Uterus (tissue), 4 donors: ENCODE measurements at places on chromosomes 4 and X. TPM values are rescaled to one million over a fixed set of nuclear protein-coding genes. Genes with fewer than 3 reads are reported as not detected.
A peak's percentile ranks its signal among the peaks of the same experiment; 100 is the strongest.

GATA1 gene
- not detected for total RNA-seq

EXOC1L gene
- not detected for total RNA-seq

ZCCHC12 gene
- 40.8 TPM for total RNA-seq

SUPT20HL1 gene
- not detected for total RNA-seq

GRCh38 chrX:41887691-41888090 lies 35.7 kb downstream of the CASK start:
- no peak for DNase-seq

DNA sequence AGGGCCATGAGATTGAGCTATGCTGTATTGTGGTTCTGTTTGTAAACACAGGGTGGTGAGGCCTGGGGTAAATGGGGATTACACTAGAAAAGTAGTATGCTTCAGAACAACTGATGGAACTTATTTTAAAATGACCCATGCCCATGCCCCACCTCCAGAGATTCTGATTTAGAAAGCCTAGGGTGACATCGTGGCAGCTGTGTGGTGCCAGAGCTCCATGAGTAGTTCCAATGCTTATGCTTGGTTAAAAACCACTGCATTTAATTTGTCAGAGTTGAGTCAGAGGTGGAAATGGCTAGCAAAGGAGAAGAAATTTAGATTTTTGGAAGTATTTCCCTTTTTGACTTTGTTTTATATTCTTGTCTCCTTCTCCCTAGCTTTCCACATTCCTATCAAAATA lies 63.4 kb upstream of the PDE5A start:
- no peak for DNase-seq

- DNase-seq: peak; percentile 26
Measured at GRCh38 chrX:77527233-77528001, 80.2 kb downstream of the FGF16 start.

DNA sequence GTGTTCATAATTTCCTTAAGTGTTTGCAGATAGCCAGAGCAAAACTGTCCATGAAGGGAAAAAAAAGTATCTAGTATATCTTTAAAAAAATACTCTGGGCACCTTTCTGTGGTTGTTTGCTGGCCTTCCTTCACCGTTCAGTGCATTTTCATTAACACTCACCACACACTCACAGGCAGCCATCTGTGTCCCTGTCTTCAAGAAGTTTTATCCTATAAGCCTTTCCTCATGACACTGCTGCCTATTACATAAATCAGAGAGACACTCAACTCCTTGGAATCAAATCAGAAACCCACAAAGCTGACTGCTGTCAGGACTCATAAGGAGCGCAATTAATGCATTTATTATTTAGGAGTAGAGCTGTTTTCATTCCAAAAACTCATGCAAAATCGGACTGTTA lies 1720.2 kb downstream of the PCDH7 start:
- DNase-seq: no peak

DNA sequence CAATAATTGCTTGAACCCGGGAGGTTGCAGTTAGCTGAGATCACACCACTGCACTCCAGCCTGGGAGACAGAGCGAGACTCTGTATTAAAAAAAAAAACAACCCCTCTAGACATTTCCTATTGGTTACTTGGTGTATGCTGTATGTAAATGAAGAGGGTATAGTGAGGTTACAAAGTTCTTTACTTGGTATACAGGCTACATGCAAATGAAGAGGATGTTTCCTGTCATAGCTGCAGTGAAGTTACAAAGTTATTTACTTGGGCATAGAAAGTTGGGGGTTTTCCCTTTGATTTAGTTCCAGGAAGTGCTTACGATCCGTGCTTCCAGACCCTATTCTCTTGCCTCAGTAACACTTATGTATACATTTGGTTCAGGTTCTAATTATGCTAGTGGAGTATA lies 38.4 kb upstream of the CLNK start:
- no peak for DNase-seq

- DNase-seq: no peak
Measured at GRCh38 chr4:113901994-113902787, 77.3 kb downstream of the ARSJ start.

- peak; percentile 46 for DNase-seq
Measured at GRCh38 chrX:16436348-16437188, 213.4 kb upstream of the S100G start.

DNA sequence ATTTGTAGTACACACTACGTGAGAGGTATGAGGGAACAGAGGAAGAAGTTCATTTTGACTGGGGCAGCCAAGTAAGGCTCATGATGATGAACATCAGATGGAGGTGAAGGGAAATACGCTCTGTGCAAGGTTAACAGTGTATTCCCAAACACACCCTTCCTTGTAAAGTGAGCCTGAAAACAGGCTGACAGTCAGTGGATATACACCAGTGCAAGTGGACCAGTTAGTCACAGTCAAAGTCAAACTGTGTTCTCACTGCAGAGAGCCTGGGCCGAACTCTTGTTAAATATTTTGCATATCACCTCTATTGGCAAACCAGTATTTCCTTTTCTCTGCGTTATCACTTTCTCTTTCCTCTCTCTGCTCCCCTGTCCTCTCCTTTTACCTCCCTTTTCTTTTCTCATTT lies 23.4 kb upstream of the RHOH start:
- DNase-seq: no peak

GRCh38 chr4:47104986-47105385 lies 73.6 kb downstream of the GABRB1 start:
- DNase-seq: no peak

DNA sequence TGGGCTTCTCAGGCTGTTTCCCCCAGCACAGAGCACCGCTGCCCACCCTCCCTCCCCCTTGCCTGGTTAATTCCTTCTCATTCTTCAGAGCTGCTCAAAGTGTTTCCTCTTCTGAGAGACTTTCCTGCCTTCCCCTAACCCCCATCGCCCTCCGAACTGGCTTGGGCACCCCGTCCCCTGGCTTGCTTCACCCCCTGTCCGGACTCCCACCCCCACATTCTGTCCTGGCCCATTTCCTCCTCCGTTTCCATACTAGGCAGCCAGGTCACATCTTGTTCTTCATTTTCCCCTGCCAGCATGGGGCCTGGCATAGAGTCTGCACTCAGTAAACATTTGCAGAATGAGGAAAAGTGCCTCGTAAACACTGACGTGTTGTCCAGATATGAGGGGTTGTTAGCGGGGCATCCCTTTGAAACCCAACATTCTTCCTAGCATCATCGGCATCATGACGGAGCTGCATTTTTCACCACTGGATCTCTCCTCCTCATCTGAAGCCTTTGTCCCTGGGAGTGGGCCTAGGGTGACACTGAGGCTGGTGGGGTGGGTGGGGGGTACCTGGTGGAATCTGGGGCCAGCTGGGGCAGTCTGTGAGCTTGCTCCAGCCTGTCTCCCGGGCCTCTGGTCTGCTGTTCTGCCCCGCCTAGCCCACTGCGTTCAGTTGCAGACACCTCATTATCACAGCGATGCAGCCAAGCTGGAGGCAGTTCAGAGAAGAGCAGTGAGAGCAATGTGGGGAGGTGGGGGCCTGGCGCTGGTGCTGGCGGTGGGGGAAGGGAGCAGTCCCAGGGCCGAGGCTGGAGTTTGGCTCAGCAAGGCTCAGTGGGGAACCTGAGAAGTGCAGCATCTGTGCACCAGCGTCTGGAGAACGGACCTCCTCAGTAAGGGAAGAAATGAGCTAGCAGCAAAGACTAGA lies 149.4 kb upstream of the PJA1 start:
- no peak for DNase-seq

DNA sequence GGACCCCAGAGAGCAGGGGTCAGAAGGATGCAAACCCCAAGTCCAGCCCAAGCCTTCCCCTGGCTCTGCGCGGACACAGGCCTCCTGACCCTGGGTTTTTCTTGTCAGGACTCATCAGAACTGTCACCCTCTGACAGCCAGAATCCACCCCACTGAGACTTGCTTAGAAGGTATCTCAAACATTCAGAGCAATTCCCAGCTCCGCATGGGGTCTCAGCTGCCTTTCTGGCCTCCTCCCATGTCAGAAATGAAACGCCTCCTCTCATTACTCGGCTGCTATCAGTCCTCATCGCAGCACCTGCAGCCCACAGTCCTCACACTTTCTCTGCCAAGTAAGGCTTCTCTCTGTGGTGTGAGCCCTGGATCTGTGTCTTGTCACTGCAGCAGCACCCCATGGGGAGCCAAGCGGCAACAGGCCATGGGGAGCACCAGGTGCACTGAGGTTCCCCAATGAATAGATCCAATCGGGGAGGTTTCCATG lies 97.8 kb downstream of the WFS1 start:
- no peak for DNase-seq

DNA sequence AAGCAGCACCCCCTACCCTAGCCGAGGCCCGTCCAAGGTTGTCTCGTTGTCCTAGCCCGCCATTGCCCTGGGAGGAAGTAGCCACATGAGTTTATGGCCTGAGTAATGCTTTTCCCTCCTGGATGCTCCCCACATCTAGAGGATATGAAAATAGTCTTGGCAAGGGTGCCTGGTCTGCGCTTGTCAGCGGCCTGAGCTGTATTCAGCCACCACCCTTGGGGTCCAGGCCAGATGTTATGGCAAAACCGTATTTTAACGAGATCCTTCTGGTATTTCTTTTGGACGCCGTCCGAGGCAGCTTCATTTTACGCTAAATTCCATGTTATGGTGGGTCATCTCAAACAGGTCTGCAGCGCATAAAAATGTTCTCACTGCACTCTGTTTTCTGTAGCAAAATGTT lies 89.3 kb downstream of the GPR143 start:
- DNase-seq: no peak

DNA sequence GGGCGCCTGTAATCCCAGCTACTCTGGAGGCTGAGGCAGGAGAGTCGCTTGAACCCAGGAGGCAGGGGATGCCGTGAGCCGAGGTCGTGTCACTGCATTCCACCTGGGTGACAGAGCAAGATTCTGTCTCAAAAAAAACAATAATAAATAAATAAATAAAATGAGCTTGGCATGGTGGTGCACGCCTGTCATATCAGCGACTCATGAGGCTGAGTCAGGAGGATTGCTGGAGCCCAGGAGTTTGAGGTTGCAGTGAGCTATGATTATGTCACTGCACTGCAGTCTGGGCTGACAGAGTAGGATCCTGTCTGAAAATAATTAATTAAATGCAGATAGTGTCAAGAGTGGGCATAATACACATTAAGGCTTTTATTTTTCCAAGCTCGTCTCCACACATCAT lies 77.5 kb downstream of the DHRSX start:
- DNase-seq: no peak

GRCh38 chrX:14698790-14699189 lies 169.5 kb downstream of the GLRA2 start:
- no peak for DNase-seq

GRCh38 chr4:145098675-145099037 lies 545 bp downstream of the ABCE1 start:
- DNase-seq: no peak

DNA sequence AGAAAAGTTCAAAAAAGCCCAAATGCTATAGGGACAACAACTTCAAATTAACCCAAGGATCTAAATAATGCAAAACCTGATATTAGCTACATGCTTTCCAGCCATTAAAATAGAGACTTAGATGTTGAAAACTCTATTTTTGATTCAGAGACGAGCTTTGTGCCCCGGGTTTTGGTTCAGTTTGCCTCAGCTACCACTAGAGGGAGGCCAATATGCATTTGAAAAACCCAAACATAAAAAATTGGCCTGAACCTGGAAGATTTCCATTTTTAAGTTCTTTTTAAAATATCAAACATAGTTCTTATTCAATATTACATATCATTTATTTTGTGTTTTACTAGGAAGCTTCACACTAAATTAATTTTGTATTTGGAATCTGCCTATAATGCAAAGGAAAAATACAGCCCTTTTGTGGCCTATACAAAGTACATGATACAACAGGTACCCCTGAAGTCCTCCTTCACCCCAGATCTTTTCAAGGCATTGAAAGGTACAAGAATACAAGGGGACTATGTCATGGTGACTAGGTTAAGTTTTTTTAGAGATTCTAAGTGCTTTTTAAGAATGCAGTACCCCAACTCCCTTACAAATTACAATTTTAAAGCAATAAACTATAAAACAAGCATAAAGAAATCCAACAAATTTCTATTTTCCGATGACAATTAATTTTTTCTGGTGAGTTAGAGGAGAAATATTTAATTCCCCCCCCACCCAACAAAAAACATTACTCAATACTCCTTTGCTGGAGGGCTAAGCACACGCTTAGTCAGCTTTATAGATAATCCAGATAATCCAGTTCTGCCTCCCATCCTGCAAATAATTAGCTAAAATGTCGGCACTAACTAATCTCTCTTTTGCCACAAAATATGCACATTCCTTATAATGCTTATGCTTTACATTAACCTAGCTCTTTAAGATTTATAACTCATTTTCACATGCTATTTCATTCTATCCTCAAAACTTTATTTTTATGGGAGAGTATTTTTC lies 97.7 kb upstream of the PTPN13 start:
- DNase-seq: peak; percentile 45

DNA sequence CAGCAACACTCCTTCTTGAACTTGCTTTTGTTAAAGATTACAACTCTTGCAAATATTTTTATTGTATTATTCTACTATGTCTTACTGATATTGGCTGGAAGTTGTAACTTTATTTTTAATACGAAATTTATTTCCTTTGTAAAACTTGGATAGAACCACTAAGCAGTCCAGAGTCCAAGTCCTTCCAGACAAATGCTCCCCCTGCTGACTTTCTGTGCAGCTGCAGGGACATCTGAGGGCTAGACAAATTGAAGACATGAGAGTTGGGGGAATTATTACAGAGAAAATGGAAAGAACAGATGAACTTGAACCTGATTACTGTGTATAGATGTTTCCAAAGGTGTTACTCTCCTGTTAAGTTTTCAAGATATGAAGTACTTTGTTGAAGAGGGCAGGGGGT lies 238.8 kb downstream of the GRIA3 start:
- no peak for DNase-seq

- no peak for DNase-seq
Measured at GRCh38 chr4:88037447-88037846, 30.0 kb downstream of the PKD2 start.

GRCh38 chr4:32519060-32519459 lies 1798.9 kb downstream of the PCDH7 start:
- DNase-seq: no peak

- DNase-seq: no peak
Measured at GRCh38 chrX:108186811-108187210, 95.2 kb downstream of the ATG4A start.

DNA sequence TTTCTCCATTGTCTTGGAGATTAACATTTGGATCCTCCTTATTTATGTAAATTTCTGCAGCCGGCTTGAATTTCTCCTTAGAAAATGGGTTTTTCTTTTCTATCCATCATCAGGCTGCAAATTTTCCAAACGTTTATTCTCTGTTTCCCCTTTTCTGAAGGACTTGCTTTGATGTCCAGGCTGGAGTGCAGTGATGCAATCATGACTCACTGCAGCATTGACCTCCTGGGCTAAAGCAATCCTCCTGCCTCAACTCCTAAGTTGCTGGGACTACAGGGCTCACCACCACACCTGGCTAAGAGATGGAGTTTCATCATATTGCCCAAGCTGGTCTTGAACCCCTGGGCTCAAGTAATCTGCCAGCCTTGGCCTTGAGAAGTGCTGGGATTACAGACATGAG lies 144.0 kb upstream of the ZXDB start:
- no peak for DNase-seq
